ENCODE measurements at places on chromosomes 7 and 10.

- DNase-seq = peak; percentile 64
These were observed 21.3 kb downstream of the PTPRE start for GRCh38 chr10:127928021-127928806.

DNA sequence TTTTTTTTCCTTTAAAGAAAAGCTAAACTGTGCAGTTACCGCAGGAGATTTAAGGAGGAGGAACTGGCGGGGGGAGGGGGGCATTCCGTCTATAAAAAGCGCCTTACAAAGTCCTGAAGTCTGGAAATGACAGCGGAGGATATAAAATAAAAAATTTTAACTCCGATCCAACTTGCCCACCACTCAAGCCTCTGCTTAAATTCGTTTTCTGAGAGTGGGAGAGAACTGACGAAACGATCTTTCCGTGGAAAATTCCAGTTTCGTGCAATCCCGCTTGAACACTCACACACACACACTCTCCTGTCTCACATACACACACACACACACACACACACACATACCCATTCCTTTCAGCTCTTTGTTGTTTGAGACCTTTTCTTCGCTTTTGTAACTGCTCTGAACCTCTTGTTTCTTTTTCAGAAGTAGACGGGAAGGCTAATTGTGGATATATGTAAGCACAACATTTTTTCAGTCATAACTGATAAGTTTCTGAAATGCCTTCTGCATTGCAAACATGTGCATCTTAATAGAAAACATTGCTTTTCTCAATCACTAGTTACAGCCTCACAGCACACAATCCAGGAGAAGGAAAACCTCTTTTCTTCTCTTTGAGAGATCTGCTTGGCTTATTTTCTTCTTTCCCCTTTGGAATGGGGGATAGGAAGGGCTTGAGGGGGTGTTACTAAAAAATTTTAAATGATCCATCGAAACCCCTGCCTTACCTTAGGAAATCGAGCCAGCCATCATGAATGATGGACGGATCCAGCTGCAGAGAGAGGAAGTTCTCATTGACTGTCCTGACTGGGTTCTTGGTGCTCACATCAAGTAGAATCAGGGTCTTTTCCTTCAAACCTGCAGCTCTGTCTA, 628 bp downstream of the HPSE2 start:
- DNase-seq = peak; percentile 10

- no peak for DNase-seq
These were observed 197.9 kb downstream of the CDCA7L start for GRCh38 chr7:21747806-21748205.

DNA sequence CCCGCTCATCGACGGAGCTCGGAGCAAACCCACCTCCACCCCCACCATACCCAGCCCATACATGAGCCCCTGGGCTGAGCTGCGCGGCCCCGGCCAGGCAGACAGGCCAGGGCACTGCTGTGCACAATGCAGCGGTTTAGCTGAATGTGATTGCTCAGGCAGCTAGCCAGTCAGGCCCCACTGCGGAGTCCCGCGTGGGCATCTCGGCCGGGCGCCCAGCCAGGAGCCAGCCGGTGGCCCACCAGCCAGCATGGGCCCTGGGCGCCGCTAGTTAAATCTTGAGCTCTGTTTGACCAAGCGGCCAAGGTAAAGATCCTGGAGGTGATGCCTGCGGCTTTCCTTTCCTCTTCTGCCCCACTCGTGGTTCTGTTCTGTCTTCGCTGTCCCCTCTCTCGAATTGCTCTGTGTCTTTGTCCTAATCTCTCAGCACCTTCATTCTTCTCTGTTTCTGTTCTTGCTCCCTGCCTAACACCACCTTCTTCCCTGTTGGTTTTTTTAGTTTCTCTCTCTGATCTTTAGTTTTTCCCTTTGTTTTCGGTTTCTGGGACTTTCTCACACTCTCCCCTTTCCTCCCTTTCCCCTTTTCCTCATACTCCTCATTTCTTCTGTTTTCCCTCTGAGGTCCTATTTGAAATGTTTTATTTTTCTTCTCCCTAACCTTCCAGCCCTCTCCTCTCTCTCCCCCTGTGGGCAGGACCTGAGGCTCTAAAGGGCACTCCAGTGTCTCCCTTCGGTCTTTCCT, 6.6 kb downstream of the UFSP1 start:
- DNase-seq = no peak

- no peak for DNase-seq
These were observed 84.5 kb downstream of the PIP4K2A start for GRCh38 chr10:22629852-22630233.

- no peak for DNase-seq
These were observed 73.4 kb upstream of the CUX1 start for GRCh38 chr7:101743995-101744360.

DNA sequence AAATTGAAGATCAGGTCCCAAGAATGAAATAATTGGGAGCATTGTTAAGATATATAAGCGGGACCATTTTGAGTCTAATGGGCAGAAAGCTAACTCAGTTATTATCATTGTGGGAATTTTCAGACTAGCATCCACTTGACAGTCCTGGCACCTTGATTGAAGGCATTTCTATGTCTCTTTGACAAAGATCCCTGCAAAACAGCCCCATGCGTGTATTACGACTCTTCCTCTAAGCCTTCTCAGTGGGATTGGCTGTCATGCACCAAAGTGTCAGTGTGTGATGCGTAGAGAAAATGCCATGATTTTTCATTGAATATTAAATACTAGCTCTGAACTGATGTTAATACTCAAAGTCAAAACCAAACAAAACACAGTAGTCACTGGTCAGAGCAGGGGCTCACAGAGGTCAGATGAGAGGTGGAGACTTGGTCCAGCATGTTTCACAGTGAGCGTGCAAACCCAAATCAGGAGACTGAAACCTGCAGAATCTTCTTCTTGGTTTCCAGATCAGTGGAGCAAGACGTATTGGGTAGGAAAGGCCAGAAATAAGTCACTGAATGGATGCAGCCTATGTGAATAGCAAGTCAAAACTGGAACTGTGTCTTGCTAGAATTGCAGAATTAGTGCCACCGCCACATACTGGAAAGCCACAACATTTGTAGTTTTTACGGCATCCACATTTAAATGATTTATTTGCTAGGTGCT, 303.6 kb upstream of the AKR1E2 start:
- DNase-seq = no peak

DNA sequence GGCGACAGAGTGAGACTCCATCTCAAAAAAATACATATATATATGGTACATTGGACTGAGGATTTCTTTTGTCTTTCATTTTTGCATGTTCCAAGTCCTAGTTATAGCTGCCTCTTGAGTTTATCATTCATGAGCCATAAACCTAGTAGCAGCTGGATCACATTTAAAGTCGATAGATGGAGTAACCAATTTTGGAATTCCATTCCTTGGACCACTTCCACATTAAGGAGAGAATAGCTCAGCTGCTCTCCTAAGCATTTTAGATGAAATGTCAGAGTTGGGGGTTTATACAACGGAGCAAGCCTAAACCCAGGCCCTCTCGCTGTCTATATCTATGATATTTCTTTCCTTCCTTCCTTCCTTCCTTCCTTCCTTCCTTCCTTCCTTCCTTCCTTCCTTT, 141.2 kb downstream of the LYZL1 start:
- DNase-seq = no peak

- no peak for DNase-seq
These were observed 99.7 kb upstream of the SDK1 start for GRCh38 chr7:3201306-3201705.

GRCh38 chr10:59852670-59853069, 53.7 kb downstream of the CCDC6 start:
- DNase-seq = no peak

GRCh38 chr10:97479939-97480338, 18.3 kb downstream of the MMS19 start:
- no peak for DNase-seq

GRCh38 chr10:99895867-99896266, 113.4 kb downstream of the ABCC2 start:
- DNase-seq = no peak

DNA sequence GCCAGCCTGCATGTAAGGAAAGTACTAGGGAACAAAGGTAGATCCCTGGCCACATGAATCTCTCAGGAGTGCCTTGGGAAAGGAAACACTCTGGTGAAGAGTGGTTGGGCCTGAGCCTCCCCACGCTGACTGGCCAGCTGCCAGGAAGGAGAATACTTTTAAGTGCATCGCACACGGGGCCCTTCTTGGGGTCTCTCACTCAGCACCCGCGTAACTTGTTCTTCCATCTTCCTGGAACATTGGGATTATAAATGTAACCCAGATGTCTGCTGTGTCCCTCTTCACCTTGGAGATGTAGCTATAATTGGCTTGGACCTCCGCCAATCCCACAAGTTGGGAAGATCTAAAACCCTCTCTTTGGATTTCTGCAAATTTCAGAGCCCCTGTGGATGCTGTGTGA, 4.4 kb upstream of the GLI3 start:
- DNase-seq = no peak
